ENCODE measurements at places on chromosomes 3 and 15. TPM values are rescaled to one million over a fixed set of nuclear protein-coding genes. Genes with fewer than 3 reads are reported as not detected.

Gene EFHB
- not detected for polyA plus RNA-seq

Gene PIK3CB
- 9.0 TPM for polyA plus RNA-seq

Gene KLHL18
- polyA plus RNA-seq = 58.1 TPM

DNA sequence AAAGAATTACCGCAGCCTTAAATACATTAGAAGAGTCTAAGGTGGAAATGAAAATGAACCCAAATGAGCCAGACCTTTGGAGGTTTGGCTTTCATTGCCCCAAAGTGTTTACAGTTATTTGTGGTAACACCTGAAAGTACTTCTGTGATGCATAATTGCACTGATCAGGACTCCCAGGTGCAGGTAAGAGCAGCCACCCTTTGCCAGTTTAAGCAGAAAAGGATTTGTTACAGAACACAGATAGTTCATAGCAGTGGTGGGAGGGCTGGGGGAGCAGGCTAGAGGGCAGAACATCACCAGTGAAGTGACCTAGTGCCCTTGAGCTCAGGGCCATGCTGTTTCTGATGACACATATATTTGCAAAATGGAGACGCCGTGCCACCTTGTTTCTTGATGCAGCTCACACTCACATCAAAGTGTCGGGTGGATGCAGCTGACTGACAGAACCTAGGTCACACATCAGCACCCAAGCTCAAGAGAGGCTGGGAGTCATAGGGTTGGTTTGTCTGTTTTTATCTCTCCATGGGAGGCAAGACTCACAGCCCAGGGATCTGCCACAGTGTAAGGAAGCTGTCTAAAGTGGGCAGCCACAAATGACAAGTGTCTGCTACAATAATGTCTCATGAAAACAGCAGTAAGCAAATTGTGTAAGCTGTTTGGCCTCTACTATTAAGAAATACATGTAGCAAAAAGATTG, 49.1 kb downstream of the NEK11 start:
- H3K4me3 ChIP-seq = no peak overlapping the region
- H3K36me3 ChIP-seq = no peaks in the 10 kb centered on the region
- H3K27me3 ChIP-seq = no peaks in the 10 kb centered on the region
- peaks cover 12% of the 10 kb centered on the region for H3K4me1 ChIP-seq
- no peak overlapping the region for H3K27ac ChIP-seq

DNA sequence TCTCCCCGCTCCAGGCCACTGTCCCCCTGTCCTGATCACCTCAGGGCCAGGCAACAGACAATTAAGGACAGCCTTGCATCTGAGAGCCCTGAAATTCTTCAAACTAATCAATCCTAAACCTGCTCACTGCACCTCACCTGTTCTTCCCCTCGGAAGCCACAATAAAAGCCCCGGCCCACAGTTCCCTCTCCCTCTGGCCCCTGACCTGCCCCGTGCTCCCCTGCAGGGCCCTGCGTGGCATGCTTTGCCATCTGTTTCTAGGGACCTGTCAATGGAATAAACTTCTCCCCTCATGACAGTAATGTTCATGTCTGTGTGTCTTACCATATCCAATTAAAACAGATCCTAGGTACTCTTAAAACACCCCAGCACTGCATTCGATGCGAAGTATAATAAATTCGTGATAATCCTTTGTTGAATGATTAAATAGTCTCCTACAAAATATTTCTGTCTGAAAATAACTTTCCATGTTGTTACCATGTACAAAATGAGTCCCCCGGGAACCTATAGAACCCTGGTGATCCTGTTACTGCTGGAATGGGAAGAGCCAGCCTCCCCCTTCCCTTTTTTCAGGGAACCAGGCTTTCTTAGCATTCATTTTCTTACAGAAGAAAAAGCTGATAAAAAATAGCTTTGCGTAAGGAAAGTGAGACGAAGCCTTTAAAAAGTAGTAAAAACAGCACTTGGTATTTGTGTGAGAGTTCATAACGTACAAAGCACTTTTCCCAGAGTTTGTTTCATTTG, 59.0 kb downstream of the ABTB1 start:
- H3K27ac ChIP-seq = no peak overlapping the region
- H3K4me3 ChIP-seq = no peak overlapping the region
- no peak for DNase-seq
- no peaks in the 10 kb centered on the region for H3K27me3 ChIP-seq
- peaks cover 31% of the 10 kb centered on the region for H3K4me1 ChIP-seq

- H3K36me3 ChIP-seq = no peaks in the 10 kb centered on the region
- H3K27ac ChIP-seq = no peak overlapping the region
- no peak overlapping the region for H3K4me3 ChIP-seq
Observed at GRCh38 chr15:40310001-40310959, 2.5 kb upstream of the PLCB2 start.

- DNase-seq = no peak
- H3K4me3 ChIP-seq = no peak overlapping the region
- no peaks in the 10 kb centered on the region for H3K4me1 ChIP-seq
- no peaks in the 10 kb centered on the region for H3K36me3 ChIP-seq
- H3K27ac ChIP-seq = no peak overlapping the region
Observed at GRCh38 chr3:5078151-5078550, 43.9 kb upstream of the ARL8B start.

GRCh38 chr3:23869977-23870662, 46.7 kb downstream of the NKIRAS1 start:
- DNase-seq = no peak
- H3K4me1 ChIP-seq = peaks cover 34% of the 10 kb centered on the region
- H3K27ac ChIP-seq = no peak overlapping the region
- no peaks in the 10 kb centered on the region for H3K27me3 ChIP-seq

DNA sequence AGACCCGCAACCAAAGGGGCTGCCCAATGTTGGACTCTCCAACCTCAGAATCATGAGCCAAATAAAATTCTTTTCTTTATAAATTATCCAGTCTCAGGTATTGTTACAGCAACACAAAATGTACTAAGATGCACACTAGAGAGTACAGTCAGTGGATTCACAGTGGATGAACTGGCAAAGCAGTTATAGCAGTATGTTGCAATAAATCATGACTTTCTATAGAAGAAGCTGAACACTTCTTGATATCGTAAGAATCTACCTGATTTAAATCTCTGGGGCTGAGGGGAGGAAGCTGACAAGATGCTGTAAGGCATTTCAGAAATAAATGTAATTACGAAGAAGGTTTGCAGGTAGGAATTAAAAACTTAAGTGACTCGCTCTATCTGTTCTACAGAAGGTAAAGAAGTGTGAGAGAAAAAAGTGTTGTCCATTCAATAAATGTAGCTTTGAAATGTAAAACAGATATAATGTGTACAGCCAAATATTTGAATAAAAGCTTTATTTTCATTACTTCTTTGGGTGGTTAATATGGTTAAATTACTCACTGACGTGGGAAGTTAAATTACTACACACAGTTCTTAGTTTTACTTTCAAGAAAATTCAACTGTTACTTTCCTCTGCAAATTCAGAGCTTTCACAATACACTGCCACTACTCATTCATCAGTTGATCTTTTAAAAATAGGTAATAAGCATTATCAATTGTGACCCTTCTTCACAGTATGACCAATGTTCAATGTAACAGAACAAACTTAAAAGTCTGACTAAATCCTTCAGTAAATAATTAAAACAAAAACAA, 439.1 kb downstream of the SHQ1 start:
- no peaks in the 10 kb centered on the region for H3K36me3 ChIP-seq
- H3K4me1 ChIP-seq = peaks cover 11% of the 10 kb centered on the region
- no peak overlapping the region for H3K27ac ChIP-seq
- no peak for DNase-seq
- H3K4me3 ChIP-seq = no peak overlapping the region

GRCh38 chr15:60137711-60138396, 133.7 kb downstream of the FOXB1 start:
- no peak overlapping the region for H3K27ac ChIP-seq
- H3K4me1 ChIP-seq = no peaks in the 10 kb centered on the region
- no peak overlapping the region for H3K4me3 ChIP-seq
- H3K36me3 ChIP-seq = no peaks in the 10 kb centered on the region
- H3K27me3 ChIP-seq = peaks cover 5% of the 10 kb centered on the region
- no peak for DNase-seq

Measured in endothelial cell of umbilical vein (primary cell).